ENCODE measurements at places on chromosomes 2 and 18.

DNA sequence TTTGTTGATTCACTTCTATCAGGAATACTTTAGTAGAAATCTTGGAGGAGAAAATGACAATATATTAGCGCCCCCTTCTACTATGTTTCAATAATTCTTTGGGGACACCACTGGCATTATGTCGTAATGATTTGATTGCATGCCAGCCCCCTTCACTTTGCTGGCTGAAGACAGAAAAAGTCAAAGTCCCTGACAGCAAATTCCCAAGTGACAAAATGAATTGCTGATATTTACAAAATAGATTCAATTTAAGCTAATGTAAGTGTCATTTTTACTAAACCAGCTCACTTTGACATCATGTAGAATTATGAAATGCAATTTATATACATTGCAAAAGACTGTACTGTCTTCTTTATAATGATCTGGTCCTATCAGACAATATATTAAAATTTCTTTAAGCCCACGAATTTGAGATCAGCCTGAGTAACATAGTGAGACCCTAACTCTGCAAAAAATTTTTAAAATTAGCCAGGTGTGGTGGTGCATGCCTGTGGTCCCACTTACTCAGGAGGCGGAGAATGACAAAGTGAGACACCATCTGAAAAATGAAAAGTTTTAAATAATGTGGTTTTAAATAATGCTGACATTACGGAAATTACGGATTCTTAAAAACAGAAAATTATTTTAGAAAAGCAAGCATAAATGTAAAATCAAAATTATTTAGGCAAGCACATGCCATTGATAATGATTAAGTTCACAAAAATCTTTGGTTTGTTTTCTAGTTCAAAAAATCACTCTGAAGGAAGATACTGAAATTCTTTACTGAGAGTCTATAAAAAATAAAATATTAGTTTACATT lies 520.1 kb upstream of the PKDCC start:
- no peak for DNase-seq

- no peak for DNase-seq
Observed at GRCh38 chr2:100627330-100628300, 64.8 kb downstream of the PDCL3 start.

DNA sequence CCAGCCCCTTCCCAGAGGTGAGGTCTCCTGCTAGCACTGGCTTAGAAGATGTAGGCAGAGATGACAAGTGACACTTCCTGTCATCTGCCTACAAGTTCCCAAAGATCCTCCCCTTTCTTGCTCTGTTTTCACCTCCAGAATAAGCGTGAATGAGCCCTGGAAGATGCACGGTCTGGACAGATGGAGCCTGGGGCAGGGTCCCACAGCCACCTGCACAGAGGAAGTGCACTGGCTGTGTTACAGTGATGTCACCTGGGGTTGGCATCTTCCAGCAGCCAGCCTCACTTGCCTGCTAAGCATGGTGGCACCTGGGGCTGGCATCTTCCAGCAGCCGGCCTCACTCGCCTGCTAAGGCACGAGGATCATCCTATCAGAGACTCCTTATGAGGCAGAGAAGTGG lies 32.3 kb downstream of the TMEM18 start:
- no peak for DNase-seq

DNA sequence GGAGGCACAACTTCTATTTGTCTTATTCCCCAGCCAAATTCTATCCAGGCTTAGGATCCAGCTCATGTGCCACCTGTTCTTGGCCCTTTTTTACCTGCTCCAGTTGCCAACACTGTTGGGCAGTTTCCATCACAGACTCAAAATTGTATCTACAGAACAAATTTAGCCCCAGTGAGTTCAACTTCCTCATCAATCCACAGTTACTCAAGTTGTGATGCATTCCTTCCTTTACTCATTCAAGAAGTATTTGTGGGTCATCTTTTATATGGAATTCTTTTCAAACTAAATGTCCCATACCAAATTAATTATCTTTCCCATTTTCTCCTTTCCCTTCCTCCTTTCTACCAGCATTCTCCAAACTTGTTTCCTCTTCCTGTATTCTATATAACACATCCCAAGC lies 12.7 kb upstream of the DDX18 start:
- DNase-seq: no peak

GRCh38 chr18:59140302-59140885 lies 710 bp downstream of the SEC11C start:
- no peak for DNase-seq

DNA sequence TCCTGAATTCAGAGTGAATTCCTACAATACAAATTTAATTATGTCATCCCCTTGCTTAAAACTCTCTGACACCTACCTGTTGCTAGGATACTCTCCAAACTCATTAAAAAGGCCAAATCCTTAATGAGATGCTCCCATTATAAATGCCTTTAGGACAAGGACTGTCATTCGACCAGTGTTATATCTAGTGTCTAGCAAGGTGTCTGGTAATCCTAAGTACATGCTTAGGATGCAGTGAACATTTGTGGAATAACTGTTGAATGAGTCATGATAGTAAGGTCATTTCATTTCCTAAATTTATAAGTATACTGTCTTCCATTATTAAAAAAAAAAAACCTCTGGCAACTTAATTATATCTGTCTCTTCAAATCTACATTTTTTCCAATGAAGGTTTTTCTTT lies 588.9 kb upstream of the NRXN1 start:
- DNase-seq: no peak

GRCh38 chr18:44564922-44565321 lies 115.8 kb upstream of the SETBP1 start:
- no peak for DNase-seq

DNA sequence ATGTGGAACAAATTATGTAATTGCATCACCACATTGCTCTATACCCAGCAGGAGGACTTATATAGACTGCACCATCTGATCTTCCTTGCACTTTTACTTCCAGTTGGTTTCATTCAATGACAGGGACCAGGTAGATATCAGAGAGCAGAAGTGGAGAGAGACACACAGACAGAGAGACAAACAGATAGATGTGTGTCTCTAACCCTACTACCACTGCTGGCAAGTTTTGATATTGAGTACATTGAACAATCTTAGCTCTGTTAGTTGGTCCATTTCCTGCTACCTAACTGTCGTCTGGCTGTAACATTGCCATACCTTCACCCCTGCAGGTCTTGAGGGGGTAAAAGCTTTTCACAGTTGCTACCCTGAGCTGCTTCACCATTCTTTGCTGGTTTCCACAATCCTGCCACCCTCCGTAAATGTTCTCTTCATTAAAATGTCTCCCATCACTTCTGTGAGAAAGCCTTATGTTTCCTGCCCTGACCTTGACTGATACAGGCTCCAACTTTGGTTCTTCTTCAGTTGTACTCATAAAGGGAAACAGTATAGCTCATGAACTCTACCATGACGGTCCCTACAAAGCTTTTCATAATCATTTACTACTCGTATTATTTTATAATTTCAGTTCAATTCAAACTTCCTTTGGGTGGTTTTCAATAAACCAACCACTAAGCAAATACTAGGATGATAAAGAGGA lies 62.3 kb upstream of the ITGA4 start:
- DNase-seq: no peak

- DNase-seq: no peak
Observed at GRCh38 chr2:37774976-37775907, 103.8 kb upstream of the CDC42EP3 start.

- no peak for DNase-seq
Observed at GRCh38 chr2:101619191-101619591, 78.3 kb upstream of the MAP4K4 start.

- no peak for DNase-seq
Observed at GRCh38 chr18:58991167-58991798, 126.6 kb downstream of the ZNF532 start.

DNA sequence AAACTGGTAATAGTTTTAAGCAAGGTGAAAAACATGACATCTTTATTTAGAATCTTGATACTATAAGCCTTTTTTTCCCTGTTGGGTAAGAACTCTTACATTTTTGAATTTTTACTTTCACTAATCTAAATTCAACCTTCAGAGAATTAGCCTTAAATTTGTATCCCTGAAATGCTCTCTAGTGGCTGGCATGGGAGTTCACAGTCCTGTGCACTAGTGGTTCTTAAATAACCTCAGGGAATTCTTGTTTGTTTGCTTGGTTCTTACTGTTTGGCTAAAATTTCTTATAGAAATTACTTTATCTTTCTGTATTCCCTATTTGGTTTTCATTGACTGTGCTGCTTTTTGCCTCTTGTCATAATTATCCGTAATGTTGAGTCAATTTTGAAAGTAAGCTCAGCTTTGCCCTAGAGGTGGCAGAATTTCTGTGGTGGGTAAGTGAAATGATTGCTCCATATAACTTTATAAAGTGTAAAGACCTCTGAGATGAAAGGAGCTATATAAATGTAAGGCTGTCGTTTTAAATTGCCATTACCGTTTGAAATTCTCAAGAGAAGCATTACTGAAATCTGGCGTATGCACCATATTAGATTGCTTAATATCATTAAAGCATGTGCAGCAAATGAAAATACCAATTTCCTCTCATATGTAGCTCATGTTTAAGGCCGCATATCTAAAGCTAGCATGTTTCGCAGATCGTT lies 391.3 kb upstream of the FIGN start:
- DNase-seq: no peak

DNA sequence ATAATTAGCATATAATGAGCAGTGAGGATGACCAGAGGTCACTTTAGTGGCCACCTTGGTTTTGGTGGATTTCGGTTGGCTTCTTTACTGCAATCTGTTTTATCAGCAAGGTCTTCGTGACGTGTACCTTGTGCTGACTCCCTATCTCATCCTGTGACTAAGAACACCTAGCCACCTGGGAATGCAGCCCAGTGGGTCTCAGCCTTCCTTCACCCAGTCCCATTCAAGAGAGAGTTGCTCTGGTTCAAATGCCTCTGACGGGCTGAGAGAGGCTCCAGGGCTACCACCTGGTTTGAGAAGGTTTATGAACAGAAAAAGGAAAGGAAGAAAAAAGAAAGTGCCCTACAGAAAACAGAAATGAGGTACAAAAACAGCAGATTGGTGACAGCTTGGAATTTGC lies 738.7 kb downstream of the SOCS6 start:
- no peak for DNase-seq

GRCh38 chr18:23134780-23135549 lies at the start of gene CABLES1:
TSS of gene CABLES1 (plus strand) at chr18:23135485. CDS start at chr18:23135763, 278 bp downstream.
- DNase-seq: peak; percentile 16

DNA sequence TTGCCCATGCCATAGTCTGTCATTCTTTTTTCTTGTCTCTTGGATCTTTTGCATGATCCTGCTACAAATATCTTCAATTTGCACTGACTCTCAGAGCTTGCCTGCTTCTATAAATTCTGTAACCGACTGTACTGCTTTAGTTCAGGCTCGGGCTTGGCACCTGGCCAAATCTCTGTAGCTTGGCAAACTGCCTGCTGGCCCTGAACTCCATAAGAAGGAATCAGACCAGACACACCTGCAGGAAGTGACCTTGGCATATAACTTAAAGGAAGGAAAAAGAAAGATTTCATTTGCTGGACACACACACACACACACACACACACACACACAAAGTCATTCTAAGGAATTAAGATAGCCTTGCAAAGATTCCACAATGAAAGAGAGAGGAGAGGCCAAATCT lies 291.2 kb upstream of the DDX18 start:
- no peak for DNase-seq

GRCh38 chr2:43152741-43153647 lies 73.4 kb downstream of the ZFP36L2 start:
- no peak for DNase-seq

- DNase-seq: no peak
Observed at GRCh38 chr2:220090050-220090449, 462.6 kb downstream of the SLC4A3 start.

- no peak for DNase-seq
Observed at GRCh38 chr18:24658302-24658701, 197.9 kb downstream of the HRH4 start.

All from activated naive CD4-positive, alpha-beta T cell (primary cell).